ENCODE measurements at places on chromosomes 4 and X. TPM values are rescaled to one million over a fixed set of nuclear protein-coding genes. Genes with fewer than 3 reads are reported as not detected.

The SPANXN3 gene
- not detected for total RNA-seq

- DNase-seq = no peak
Observed at GRCh38 chrX:120145295-120145925, 13.0 kb upstream of the RHOXF2 start.

DNA sequence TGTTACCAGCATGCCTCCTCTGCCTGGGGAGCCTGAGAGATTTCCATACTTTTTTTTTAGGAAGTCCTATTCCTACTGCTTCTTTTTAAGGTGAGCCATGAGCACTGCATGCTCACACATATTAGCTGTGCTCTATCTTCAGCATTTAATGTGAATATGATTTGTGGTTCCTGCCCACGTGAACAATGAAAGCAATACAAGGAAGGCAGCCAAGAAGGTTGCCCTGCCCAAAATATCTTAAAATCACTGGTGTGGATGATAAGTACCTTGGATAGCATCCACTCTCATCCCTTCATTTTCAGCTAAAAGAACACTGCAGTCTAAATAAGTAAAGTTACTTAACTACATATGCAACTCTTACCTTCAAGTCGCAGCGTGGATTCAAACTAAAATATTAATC is 607.5 kb downstream of the PACRGL start:
- DNase-seq = no peak

DNA sequence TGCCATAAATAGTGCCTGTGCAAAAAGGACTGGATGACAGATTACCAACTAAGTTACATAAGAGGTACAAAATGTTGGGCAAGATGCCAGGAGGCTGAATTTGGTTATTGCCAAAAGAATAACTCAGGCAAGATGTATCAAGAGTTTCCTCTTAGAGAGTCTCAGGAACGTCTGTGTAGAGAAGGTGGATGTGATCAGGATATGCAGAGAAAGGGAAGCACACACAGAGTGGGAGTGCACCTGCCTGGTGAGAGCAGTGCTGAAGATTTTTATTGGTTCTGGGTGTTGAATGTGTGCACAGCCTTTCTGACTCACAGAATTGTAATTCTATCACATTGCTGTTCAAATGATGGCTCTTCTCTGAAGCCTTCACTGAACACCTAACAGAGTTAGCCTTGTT is 156.8 kb upstream of the HS3ST1 start:
- no peak for DNase-seq

- no peak for DNase-seq
Observed at GRCh38 chr4:149781150-149781549, 34.5 kb downstream of the IQCM start.

DNA sequence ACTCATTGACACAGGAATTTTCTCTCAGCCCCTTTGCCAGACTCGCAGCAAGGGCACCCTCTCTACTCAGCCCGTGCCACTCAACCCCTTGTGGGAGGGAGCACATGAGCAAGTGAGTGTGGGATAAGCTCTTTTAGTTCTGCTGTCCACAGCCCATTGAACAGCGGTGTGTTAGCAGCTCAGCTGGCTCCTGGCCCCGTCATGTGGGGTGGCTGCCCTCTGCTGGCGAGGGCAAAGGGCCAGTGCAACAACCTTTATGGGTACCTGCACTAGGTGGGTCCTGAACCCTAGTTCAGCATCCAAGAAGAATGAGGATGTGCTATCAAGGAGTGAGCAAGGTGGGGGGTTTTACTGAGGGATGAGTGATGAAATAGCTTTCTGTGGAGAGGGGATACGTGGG is 85.0 kb upstream of the ZNF81 start:
- peak; percentile 40 for DNase-seq
